Fibroblast of the aortic adventitia (primary cell): ENCODE measurements at places on chromosomes 13 and 19. TPM values are rescaled to one million over a fixed set of nuclear protein-coding genes. Genes with fewer than 3 reads are reported as not detected.

JUND gene
- 61.9 and 85.6 TPM in 2 replicates for total RNA-seq

TJP3 gene
- not detected in 2 replicates for total RNA-seq

TEX26 gene
- total RNA-seq = not detected in 2 replicates

U2AF1L4 gene
- total RNA-seq = 5.8 and 7.1 TPM in 2 replicates

ZNF557 gene
- total RNA-seq = 15.3 and 15.8 TPM in 2 replicates

TRPM4 gene
- total RNA-seq = 14.0 and 15.0 TPM in 2 replicates

NFILZ gene
- total RNA-seq = not detected in 2 replicates

MYO16 gene
- under 0.01 and 0.16 TPM in 2 replicates for total RNA-seq

CCDC159 gene
- 12.2 and 13.2 TPM in 2 replicates for total RNA-seq

TSHZ3 gene
- total RNA-seq = 5.7 and 14.0 TPM in 2 replicates

FFAR3 gene
- total RNA-seq = not detected in 2 replicates

GFY gene
- total RNA-seq = not detected in 2 replicates

FBXW9 gene
- total RNA-seq = 7.2 and 8.9 TPM in 2 replicates

CCDC8 gene
- 8.5 and 26.9 TPM in 2 replicates for total RNA-seq

SYT5 gene
- total RNA-seq = 0.45 TPM in 1 of 2 replicates, not detected in the other

CGB1 gene
- total RNA-seq = not detected in 2 replicates

CYP4F8 gene
- not detected in 2 replicates for total RNA-seq

LRRC63 gene
- 0.09 and 0.41 TPM in 2 replicates for total RNA-seq

EXOC3L2 gene
- total RNA-seq = under 0.01 TPM in 1 of 2 replicates, not detected in the other

ZNF724 gene
- 3.1 and 15.1 TPM in 2 replicates for total RNA-seq

ZNF71 gene
- 2.4 and 6.3 TPM in 2 replicates for total RNA-seq

SAE1 gene
- total RNA-seq = 70.2 and 140 TPM in 2 replicates

CYP2A7 gene
- not detected in 2 replicates for total RNA-seq

CCDC122 gene
- total RNA-seq = 1.1 and 11.2 TPM in 2 replicates

SPRYD7 gene
- 2.4 and 5.3 TPM in 2 replicates for total RNA-seq

ZNF419 gene
- 7.8 and 10.3 TPM in 2 replicates for total RNA-seq

ASPDH gene
- total RNA-seq = not detected in 2 replicates

PRDX2 gene
- total RNA-seq = 66.7 and 163 TPM in 2 replicates

OLFM2 gene
- total RNA-seq = 0.82 and 16.0 TPM in 2 replicates

DACH1 gene
- total RNA-seq = 0.08 and 0.09 TPM in 2 replicates

TUBA3C gene
- total RNA-seq = not detected in 2 replicates

F10 gene
- 2.7 and 12.6 TPM in 2 replicates for total RNA-seq

MAMSTR gene
- 2.5 and 8.0 TPM in 2 replicates for total RNA-seq

ELSPBP1 gene
- not detected in 2 replicates for total RNA-seq

CYP2F1 gene
- not detected in 2 replicates for total RNA-seq

ZNF440 gene
- total RNA-seq = 6.6 and 12.7 TPM in 2 replicates

KLK10 gene
- 0.27 TPM in 1 of 2 replicates, not detected in the other for total RNA-seq

ZNF552 gene
- 4.3 and 11.3 TPM in 2 replicates for total RNA-seq

ACER1 gene
- not detected in 2 replicates for total RNA-seq

OR7A5 gene
- total RNA-seq = not detected in 2 replicates

ZNF223 gene
- 6.5 and 34.9 TPM in 2 replicates for total RNA-seq

CACNA1A gene
- 13.7 and 42.8 TPM in 2 replicates for total RNA-seq

IFNL1 gene
- not detected in 2 replicates for total RNA-seq
